ENCODE measurements at places on chromosomes 4 and X.

DNA sequence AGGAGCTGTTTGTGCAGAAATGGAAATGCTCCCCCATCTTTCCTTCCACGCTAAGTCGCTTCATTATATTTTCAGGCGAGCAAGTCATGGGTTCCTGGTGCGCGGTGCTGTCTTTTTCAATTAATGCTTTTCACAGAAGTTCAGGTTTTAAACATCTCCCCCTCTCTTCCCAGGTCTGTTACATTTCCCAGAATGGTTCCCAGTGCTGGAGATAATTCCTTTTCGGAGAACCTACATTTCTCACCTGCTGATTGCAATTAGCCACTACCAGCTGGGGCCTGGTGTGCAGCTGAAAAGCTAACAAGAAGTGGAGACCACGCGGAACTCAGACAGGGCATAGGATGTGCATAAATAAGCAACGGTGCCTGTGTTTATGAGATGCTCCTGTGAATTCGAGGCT, 217.8 kb downstream of the MID1IP1 start:
- no peak for DNase-seq

DNA sequence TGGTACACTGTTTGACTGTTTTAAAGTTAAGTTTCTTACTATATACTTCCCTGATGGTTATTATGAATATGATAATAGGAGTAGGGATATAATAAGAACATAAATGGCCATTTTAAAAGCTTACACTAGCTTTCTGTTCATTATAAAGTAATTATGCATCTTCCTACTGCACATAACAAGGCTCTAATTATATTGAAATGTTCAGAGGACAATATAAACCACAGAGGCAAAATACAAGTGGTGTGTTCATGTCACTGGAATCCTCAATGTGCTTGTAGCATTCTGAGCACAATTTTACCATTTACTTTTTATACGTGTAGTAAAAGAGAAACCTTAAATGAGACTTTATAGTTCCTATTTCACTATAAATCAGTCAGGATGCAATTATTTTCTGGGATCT, 268.3 kb downstream of the TMA16 start:
- DNase-seq: no peak

- DNase-seq: no peak
Measured at GRCh38 chr4:87235020-87235671, 14.7 kb upstream of the KLHL8 start.

DNA sequence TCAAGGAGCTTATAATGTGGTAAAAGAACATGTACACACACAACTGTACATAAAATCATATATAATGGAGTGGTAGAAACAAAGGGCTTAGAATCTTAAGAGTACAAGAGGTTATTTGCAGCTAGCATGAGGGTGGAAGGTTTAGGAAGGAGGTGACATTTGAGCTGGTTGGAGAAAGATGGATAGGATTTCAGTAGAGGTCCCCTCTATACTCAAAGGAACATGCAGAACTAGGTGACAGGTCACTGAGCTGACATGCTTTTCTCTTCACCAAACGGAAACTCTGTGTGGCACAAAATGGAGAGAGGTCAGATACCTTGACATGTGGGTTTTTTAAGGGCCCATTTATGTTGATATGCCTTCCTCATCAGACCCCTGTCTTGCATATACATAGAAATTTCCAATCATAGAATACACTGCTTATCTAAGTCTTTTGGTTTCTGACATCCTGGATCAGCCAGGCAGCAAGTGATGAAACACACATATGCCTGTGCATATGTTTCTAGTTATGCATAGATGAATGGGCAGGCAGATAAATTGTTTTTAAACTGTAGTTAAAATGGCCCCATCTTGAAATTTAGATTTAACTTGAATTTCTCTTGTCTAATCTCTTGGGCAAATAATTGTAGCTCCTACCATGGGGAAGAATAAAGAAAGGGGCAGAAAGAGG, 29.3 kb downstream of the CLCN5 start:
- no peak for DNase-seq

GRCh38 chrX:129984111-129984958, 1.9 kb downstream of the BCORL1 start:
- peak; percentile 15 for DNase-seq

GRCh38 chr4:137892134-137892533, 350.0 kb downstream of the SLC7A11 start:
- DNase-seq: no peak

DNA sequence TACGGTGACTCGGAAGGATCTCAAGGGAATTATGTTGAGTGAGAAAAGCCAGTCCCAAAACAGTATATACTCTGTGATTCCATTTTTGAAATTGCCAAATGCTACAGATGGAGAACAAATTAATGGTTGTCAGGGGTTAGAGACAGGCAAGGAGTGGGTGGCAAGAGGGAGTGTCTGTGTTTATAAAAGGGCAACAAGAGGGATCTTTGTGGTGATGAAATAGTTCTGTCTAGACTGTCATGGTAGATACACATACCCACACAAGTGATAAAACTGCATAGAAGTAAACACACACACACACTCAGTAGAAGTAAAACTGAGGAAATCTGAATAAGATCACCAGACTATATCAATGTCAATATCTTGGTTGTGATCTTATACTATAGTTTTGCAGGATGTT, 92.7 kb downstream of the CD99L2 start:
- no peak for DNase-seq

GRCh38 chrX:110675886-110676285, 119.7 kb downstream of the CHRDL1 start:
- no peak for DNase-seq

DNA sequence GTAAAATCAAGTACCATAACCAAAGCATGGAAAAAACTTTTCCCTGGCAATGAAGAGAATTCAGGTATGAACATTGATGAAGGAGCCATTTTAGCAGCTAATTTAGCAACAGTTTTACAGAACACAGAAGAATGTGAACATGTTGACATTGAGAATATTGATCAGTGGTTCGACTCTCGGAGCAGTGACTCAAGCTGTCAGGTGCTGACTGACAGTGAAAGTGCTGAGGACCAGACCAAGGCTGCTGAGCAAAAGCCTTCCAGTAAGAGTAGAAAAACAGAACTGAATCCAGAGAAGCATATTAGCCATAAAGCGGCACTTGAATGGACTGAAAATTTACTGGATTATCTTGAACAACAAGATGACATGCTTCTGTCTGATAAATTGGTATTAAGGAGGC, 2.8 kb downstream of the TIGD2 start:
- DNase-seq: no peak

GRCh38 chr4:146415829-146416228, 105.9 kb downstream of the SLC10A7 start:
- DNase-seq: no peak

Data from T-helper 2 cell treated with Interferon-gamma antibody and Interleukin-4, amounts not matched to agents 5 μg/mL and 100 μg/mL, for 36 hours (primary cell).